NCI-H446 treated with DMSO at 0.1 percent for 48 hours (cell line): ENCODE measurements at places on chromosomes 13 and 19.

- no peak for DNase-seq
Observed at GRCh38 chr13:94641409-94641941, 39.8 kb downstream of the GPR180 start.

GRCh38 chr13:22800526-22801401 is 380.0 kb upstream of the SGCG start:
- DNase-seq: no peak

DNA sequence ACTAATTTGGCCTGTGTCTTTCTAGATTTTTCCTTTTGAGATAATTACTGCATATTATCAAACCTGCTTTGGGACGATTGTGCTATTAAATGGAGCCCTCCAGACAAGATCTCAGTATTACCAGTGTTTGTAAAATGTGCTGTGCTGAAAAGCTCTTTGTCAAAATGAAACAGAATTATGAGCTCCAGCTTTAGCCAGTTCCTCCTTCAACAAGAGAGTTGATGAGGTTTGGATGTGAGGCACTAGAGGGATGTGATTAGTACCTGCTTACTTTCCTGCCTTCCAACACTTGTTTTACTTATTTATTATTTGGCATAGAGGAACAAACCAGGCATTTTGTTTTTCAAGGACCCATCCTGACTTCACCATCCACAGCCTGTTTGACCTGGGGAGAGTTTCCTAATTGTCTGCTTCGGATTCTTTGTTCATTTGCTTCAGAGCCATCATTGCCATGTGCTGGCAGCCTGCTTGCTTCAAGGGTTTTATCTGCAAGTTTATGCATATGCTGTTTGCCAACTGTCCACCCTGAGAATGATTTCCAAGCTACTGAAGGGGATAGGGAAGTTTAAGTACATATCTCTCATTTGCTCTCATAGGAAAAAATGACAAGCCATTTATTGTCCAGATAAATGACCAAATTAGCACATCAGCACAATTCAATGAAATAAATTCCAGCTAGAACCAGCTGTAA is 32.9 kb upstream of the CPB2 start:
- no peak for DNase-seq

DNA sequence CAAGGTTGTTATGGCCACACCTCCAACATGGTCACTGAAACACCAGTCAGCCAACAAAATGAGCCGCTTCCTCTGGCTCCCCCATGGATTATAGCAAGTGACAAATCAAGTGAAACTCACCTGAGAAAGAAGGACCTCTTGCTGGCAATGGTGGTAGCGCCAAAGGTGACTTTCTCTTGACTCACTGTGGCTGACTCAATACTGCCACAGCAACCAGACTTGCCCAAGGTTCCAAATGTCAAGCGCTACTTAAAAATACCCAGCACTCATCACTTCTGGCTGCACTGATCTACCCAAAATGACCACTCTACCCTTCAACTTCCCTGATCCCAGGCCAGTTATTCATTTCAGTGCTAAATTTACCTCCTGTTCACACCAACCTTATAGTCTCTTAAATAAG is 495.5 kb downstream of the FOXO1 start:
- DNase-seq: no peak

GRCh38 chr13:29487466-29488454 is 107.7 kb downstream of the SLC7A1 start:
- DNase-seq: no peak

DNA sequence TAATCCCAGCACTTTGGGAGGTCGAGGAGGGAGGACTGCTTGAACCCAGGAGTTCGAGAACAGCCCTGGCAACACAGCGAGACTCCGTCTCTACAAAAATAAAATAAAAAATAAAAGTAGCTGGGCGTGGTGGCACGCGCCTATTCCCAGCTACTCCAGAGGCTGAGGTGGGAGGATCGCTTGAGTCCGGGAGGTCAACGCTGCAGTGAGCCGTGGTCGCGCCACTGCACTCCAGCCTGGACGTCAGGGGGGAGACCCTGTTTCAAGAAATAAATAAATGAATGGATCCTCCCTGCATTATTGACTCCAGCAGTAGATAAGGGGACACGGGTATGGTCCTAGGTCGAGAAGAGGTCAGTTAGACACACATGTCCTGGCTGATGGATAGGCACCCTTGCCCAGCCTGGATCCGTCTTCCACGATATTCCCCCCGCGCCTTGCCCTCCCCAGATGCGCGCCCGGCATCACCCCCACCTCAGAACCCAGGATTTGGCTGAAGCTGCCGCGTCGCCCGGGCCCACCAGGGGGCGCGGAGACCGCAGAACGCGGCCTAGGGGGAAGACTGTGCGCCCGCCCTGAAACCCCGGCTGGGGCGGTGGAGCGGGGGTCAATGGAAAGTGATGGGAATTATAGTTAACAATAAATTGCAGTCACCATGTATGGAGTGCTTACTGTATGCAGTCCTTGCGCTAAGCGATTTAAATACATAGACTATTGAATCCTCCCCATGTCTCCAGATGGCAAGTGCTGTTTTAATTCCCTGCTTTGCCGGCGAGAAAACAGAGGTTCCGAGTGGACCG is 2.1 kb upstream of the HOOK2 start:
- peak; percentile 57 for DNase-seq

GRCh38 chr19:47210689-47211316 is 20.2 kb downstream of the BBC3 start:
- peak; percentile 14 for DNase-seq
